ENCODE measurements at places on chromosomes 11 and 22. TPM values are rescaled to one million over a fixed set of nuclear protein-coding genes. Genes with fewer than 3 reads are reported as not detected.

The OR4D5 gene
- total RNA-seq, result not detected

The C11orf21 gene
- total RNA-seq, result 0.36 TPM

The GRAMD1B gene
- 23.9 TPM for total RNA-seq

The TEAD1 gene
- 332 TPM for total RNA-seq

The SLCO2B1 gene
- total RNA-seq, result not detected

The PRG2 gene
- not detected for total RNA-seq

The SCUBE1 gene
- not detected for total RNA-seq

The KDM4E gene
- total RNA-seq, result not detected

The SHANK2 gene
- total RNA-seq, result 0.97 TPM

The CEND1 gene
- total RNA-seq, result 1.9 TPM

The FAM227A gene
- 1.9 TPM for total RNA-seq

The COMT gene
- total RNA-seq, result 203 TPM

The HEPN1 gene
- total RNA-seq, result not detected

The HTR3A gene
- not detected for total RNA-seq

The GUCY1A2 gene
- 9.2 TPM for total RNA-seq

The IGSF22 gene
- total RNA-seq, result not detected

The POU2AF2 gene
- not detected for total RNA-seq

The MS4A4A gene
- total RNA-seq, result not detected

The FUT4 gene
- total RNA-seq, result 11.8 TPM

The ARSA gene
- total RNA-seq, result 40.8 TPM

The CCDC116 gene
- total RNA-seq, result 0.61 TPM

The OR51T1 gene
- total RNA-seq, result not detected

The PKNOX2 gene
- not detected for total RNA-seq

The ARHGAP42 gene
- 12.8 TPM for total RNA-seq

The PDE3B gene
- total RNA-seq, result 3.6 TPM

All from hair follicle dermal papilla cell (primary cell).